NCI-H460 (cell line): ENCODE measurements at places on chromosomes 3 and 15.
A peak's percentile ranks its signal among the peaks of the same experiment; 100 is the strongest.

- no peak for DNase-seq
These were observed 76.3 kb downstream of the PDZRN3 start for GRCh38 chr3:73548436-73548835.

DNA sequence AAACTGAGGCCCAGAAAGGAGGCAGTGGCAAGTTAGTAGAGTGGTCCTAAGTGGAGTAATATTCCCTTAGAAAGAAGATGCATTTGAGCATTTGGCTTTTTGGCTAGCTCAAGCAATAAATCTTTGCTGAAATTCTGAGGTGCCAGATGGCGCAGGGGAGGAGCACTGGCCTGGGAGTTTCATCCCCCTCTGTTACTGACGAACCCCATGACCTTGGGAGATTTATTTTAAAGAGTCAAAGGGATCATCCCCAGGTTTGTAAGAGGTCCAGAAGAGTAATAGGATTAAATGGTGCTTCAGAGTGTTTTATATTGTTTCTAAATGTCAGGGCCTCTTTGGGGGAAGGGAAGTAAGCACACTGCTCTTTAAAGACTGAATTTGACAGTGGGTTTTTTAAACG lies 85.1 kb upstream of the PIAS1 start:
- no peak for DNase-seq

DNA sequence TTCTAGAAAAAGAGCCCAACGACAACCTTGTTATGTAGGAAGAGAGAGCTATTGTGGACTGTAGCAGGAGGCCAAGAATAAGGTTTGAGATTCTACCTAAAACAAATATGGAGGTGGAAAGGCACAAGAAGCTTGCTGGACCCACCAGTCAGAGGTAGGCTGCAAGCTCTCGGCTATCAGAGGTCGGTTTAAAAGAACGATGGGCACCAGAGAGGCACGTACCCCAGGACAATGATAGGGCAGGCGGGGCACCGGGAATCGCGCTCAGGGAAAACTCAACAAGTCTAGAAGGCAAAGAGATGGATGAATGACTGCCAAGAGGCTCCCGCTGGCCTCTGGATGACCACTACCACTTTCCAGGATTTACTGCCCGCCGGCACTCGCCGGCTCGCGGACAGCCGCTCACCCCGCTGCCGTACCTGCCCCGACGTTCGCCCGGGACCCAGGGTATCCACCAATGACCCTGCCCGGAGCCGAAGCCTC lies 1.1 kb downstream of the HDGFL3 start:
- no peak for DNase-seq

DNA sequence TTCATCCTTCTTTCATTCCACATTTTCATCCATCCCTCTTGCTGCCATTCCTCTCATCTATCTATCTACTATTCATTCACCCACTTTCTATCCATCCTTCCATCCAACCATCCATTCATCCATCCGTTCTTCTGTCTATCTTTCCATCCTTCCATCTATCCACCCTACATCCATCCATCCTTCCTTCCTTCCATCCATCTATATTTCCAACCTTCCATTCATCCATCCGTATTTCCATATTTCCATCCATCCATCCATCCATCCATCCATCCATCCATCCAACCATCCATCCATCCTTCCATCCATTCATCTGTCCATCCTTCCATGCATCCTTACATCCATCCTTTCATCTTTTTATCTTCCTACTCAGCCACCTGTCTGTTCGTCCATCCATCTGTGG lies 14.0 kb downstream of the SLC6A20 start:
- no peak for DNase-seq

DNA sequence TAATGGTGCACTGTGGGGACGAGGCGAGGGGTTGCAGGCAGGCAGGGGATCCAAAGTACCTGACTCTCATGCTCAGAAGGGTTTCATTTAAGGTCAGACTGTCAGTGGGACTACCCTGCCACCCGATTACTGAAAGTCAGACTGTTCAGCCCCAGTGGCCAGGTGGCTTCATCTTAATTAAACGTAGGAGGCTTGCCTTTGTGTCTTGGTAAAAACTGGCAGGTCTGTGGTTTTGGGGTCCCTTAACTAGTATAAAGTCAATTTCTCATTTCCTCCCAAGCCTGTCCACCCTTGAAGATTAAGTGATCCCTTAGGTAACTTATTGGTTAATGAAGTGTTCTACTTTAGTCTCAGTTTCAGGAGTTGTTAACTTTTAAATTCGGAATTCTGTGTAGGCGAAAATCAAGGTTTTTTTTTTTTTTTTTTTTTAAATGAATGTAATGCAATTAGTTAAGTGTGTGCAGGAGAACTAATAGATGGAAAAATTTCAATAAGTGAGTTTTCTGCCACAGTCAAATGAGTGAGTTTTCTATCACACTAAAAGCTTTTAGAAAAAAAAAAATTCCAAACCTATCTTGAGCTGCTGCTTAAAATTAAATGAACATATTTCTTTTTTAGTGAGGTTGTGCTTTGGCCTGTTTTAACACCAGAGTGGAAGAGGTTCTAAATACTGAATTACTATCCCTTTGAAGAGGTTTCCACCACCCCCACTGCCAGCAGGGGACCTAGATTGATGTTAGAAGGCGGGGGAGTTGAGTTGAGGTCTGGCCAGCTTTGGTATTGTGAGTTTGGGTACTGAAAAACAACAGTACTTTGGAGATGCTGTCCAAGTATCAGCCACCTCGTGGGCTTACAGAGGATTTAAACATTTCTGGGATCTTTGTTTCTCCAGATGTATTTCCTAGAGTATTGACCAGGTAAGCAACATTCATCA lies 15.2 kb downstream of the ITPR1 start:
- no peak for DNase-seq

GRCh38 chr3:2130726-2131125 lies 32.1 kb downstream of the CNTN4 start:
- no peak for DNase-seq

GRCh38 chr3:53030619-53031449 lies 15.0 kb downstream of the SFMBT1 start:
- DNase-seq, result no peak

- DNase-seq, result peak; percentile 70
These were observed 82.6 kb downstream of the LSM3 start for GRCh38 chr3:14261229-14261628.

GRCh38 chr3:15520185-15520584 lies 1.3 kb downstream of the COLQ start:
- no peak for DNase-seq

GRCh38 chr3:27503526-27503925 lies 19.3 kb upstream of the SLC4A7 start:
- DNase-seq, result no peak

- no peak for DNase-seq
These were observed 466.8 kb upstream of the EPHA3 start for GRCh38 chr3:88640581-88640980.

GRCh38 chr15:56052395-56053045 lies 59.1 kb upstream of the NEDD4 start:
- DNase-seq, result peak; percentile 40

- peak; percentile 5 for DNase-seq
These were observed 18.5 kb downstream of the CNOT10 start for GRCh38 chr3:32703491-32703972.

DNA sequence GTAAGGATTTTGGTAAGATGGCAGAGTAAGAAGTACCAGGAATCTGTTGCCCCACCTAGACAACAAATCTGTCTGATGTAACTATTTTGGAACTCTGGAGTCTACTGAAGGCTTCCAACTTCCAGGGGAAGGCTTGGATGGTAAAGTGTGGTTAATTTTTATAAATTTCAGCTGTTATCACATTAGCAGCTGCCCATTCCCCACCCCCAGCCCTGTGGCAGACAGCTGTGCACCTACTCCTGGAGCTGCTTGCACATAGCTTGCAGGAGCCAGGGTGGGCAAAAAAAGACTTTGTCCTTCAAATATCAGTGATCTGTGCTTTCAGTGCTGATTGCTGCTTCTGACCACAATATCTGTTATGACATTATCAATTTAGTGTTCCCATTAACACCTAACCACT lies 47.4 kb downstream of the FRMD5 start:
- DNase-seq, result no peak

- no peak for DNase-seq
These were observed 130.9 kb upstream of the BHLHE40 start for GRCh38 chr3:4848176-4848825.

DNA sequence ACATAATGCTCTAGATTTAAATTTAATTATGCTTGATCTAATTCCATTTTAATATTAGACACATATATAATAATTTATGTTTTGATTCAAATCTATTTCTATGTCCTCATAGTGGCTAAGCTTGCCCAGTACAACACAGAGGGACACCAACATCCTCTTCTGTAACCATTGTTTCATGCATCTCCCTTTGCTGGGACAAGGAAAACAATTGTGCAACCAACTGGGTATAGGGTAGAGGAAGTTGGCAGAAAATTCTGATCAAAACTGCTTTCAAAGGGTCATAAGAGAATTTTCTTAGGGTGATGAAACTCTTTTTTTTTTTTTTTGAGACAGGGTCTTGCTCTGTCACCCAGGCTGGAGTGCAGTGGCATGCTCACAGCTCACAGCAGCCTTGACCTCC lies 121.4 kb upstream of the SGO1 start:
- DNase-seq, result no peak

GRCh38 chr15:72312605-72313447 lies 7.1 kb downstream of the CELF6 start:
- peak; percentile 58 for DNase-seq

DNA sequence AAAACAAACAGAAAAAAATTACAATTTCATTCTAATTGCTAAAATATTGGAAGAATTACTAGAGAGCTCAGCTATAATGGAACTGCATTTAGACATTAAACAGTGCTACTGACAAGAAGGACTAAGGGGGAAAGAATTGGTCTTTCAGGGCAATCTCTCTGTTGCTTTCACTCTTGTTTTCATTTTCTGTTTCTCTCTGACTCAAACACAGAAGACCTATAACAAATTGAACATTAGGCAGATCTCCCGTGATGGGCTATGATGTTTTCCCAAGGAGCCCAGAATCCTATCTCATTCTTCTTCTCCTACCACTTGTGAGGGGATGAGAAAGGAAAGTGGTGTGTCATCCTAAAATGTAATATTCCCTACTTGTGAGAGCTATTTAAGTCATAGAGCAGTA lies 358.0 kb upstream of the TGFBR2 start:
- no peak for DNase-seq

GRCh38 chr3:132730891-132731580 lies 8.8 kb upstream of the NPHP3 start:
- peak; percentile 27 for DNase-seq

DNA sequence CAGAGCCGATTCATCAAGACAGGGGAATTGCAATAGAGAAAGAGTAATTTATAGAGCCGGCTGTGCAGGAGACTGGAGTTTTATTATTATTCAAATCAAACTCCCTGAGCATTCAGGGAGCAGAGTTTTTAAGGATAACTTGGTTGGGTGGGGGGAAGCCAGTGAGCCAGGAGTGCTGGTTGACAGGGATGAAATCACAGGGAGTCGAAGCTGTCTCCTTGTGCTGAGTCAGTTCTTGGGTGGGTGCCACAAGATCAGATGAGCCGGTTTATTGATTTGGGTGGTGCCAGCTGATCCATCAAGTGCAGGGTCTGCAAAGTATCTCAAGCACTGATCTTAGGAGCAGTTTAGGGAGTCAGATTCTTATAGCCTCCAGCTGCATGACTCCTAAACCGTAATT lies 95.4 kb upstream of the CCDC80 start:
- DNase-seq, result no peak

DNA sequence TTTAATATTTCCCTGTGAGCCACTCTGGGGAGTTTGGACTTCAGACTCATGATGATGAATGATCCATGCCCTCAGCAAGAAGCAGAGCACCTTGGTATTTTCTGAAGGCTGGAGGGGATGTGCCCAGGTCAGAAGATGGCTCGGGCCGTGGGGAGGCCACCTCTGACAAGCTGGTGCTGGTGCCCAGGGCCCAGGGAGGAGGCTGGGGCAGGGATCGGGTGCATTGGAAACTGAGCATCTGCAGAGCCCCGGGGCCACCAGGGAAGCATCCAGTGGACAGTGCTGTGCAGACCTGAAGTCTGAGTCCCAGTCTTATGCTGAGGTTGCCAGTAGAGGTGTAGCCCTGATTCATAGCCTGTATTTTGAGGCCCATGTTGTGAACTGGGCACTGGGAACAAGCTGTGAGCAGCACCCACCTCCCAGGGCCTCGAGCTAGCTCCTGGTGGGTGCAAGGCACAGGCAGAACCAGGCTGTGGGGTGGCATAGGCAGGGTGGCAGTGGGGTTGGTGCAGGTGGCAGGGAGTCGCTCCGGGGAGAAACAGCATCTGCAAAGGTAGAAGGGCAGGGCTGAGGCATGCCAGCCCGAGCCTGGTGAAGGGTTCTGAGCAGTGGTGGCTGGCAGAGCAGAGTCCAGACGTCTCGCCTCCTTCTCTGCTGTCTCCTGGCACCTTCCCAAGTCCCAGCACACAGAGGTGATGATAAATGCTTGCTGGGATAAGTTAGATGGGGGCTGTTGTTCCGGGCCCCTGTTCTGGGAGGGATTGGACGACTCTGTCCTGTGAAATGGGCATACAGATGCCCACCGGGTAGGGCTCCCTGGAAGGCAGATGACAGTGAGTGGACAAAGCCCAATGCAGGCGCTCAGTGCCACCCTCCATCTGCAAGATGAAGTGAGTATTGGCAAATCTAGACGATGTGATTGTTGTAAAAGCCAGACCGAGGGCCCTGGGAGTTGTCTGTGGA lies 10.6 kb downstream of the DNAJB8 start:
- no peak for DNase-seq

DNA sequence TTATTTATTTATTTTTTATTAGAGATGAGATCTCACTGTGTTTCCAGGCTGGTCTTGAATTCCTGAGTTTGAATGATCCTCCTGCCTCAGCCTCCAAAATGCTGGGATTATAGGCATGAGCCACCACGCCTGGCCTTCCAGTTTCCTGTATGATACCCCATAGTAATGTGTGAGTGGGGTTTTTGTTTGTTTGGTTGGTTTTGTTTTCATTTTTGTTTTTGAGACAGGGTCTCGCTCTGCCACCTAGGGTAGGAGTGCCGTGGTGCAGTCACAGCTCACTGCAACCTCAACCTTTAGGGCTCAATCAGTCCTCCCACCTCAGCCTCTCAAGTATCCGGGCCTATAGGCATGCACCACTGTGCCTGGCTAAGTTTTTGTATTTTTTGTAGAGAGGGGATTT lies 30.9 kb downstream of the GOLM2 start:
- DNase-seq, result no peak

GRCh38 chr15:61053401-61053965 lies 175.6 kb downstream of the RORA start:
- DNase-seq, result no peak

GRCh38 chr3:77411334-77411733 lies 371.4 kb downstream of the ROBO2 start:
- no peak for DNase-seq

DNA sequence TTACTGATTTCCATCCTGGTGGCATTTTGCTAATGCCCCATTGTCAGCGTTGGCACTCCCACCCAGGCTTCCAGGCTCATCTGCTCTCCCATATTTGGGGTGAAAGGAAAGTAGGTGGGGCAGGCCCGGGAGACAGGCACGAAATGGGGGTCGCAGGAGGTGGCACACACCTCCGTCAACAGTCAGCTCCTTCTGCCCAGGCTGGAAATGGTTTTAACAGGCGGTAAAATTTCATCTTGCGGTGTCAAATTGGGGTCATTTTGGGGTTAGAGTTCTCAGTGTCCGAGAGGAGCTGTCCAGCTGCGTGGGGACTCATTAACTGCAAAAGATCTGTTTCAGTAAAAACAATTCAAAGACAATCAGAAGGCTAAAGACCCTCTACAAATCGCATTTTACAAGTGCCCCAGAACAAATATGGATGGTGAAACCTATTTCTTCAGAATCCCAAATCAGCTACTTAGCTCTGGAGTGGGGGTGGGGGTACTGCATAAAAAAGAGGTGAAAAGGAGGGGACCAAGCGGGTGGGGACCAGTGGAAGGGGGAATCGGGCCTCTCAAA lies 4.2 kb upstream of the MEIS2 start:
- no peak for DNase-seq

- no peak for DNase-seq
These were observed 60.6 kb downstream of the SLC12A8 start for GRCh38 chr3:125151916-125152315.

- no peak for DNase-seq
These were observed 1.3 kb downstream of the AP2M1 start for GRCh38 chr3:184175981-184176376.
